ENCODE measurements at places on chromosomes 5 and 9.

DNA sequence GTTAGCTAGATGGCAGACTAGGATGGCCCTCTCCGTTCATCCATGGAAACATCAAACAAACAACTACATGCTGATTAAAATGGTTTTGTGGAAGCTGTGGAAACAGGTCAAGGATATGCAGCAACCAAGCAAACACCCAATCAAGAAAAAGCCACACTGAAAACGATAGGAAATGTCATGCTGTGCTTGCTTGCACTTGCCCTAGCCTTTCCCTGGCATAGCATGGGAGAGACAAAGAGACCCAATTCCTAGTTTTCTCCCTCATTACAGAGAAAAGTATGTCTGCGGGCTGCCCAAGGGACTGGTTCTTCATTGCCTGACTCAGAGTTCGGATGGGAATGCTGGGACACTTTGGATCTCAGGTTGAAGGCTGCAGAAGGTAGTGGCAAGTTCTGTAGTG, 98.7 kb downstream of the FANCC start:
- no peaks in the 10 kb centered on the region for H3K36me3 ChIP-seq
- no peaks in the 10 kb centered on the region for H3K27me3 ChIP-seq
- no peak overlapping the region for H3K27ac ChIP-seq

GRCh38 chr9:134891053-134891452, 10.4 kb downstream of the FCN2 start:
- no peaks in the 10 kb centered on the region for H3K36me3 ChIP-seq
- H3K4me3 ChIP-seq = no peak overlapping the region
- no peak for DNase-seq
- no peaks in the 10 kb centered on the region for H3K27me3 ChIP-seq
- H3K4me1 ChIP-seq = peaks cover 7% of the 10 kb centered on the region

DNA sequence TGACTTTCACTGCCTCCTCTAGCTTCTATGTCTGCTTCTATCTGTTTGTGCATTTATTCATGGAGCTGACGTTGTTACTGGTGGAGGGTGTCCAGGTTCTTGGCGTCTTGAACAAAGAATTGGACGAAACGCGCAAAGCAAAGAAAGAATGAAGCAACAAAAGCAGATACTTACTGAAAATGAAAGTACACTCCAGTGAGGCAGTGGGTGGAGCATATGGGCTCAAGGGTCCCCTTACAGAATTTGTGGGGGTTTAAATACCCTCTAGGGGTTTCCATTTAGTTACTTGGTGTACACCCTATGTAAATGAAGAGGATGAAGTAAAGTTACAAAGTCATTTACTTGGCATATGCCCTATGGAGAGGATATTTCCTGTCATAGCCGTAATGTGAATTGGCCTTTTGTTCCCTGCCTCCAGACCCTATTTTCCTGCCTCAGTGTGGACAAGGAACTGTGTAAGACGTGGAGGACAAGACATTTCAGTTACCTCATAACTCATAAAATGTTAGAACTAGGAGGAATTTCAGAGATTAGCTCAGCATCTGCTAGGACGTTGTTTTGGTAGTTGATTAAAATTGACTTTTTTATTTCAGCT, 3.1 kb downstream of the POLR3G start:
- H3K36me3 ChIP-seq = no peaks in the 10 kb centered on the region
- H3K4me3 ChIP-seq = no peak overlapping the region
- no peaks in the 10 kb centered on the region for H3K4me1 ChIP-seq

- H3K4me3 ChIP-seq = no peak overlapping the region
- H3K27ac ChIP-seq = no peak overlapping the region
- H3K27me3 ChIP-seq = no peaks in the 10 kb centered on the region
These were observed 163.2 kb upstream of the S1PR3 start for GRCh38 chr9:88828018-88828417.

- peaks cover 4% of the 10 kb centered on the region for H3K36me3 ChIP-seq
- H3K27me3 ChIP-seq = no peaks in the 10 kb centered on the region
- H3K4me3 ChIP-seq = no peak overlapping the region
These were observed 26.2 kb downstream of the NREP start for GRCh38 chr5:111730659-111731382.

GRCh38 chr9:130786526-130786925, 48.5 kb upstream of the ABL1 start:
- H3K4me3 ChIP-seq = no peak overlapping the region
- H3K4me1 ChIP-seq = peaks cover 3% of the 10 kb centered on the region
- H3K27ac ChIP-seq = no peak overlapping the region
- H3K36me3 ChIP-seq = no peaks in the 10 kb centered on the region
- DNase-seq = no peak

- H3K36me3 ChIP-seq = no peaks in the 10 kb centered on the region
- H3K27ac ChIP-seq = peak overlapping the region; percentile 75
- H3K27me3 ChIP-seq = no peaks in the 10 kb centered on the region
- H3K4me3 ChIP-seq = no peak overlapping the region
- DNase-seq = peak; percentile 88
- peaks cover 21% of the 10 kb centered on the region for H3K4me1 ChIP-seq
These were observed 56.2 kb downstream of the DUSP1 start for GRCh38 chr5:172714491-172715420.

- DNase-seq = no peak
- no peaks in the 10 kb centered on the region for H3K27me3 ChIP-seq
- H3K4me3 ChIP-seq = no peak overlapping the region
- no peak overlapping the region for H3K27ac ChIP-seq
- no peaks in the 10 kb centered on the region for H3K4me1 ChIP-seq
These were observed 372.6 kb downstream of the EBF1 start for GRCh38 chr5:158727136-158727535.

- no peaks in the 10 kb centered on the region for H3K27me3 ChIP-seq
- no peaks in the 10 kb centered on the region for H3K4me1 ChIP-seq
- H3K27ac ChIP-seq = no peak overlapping the region
- no peaks in the 10 kb centered on the region for H3K36me3 ChIP-seq
- no peak overlapping the region for H3K4me3 ChIP-seq
These were observed 77.9 kb downstream of the SEMA5A start for GRCh38 chr5:9468060-9468388.

DNA sequence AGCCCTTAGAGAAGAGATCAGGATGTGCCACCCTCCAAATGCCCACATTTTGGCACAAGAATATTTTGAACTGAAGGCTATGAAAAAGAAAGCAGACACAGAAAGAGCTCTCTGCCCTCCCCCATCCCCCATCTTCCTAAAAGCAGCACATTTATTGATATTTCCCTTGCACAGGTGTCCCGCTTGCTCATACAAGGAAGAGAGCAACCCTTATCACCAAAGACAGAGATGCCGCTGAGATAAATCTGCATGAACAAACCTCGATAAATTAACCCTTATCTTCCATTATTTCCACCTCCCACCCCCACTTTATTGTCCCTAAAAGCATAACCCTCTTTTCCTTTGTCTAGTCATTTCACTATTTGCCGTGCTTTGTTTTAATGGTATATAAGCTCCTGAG, 1.8 kb downstream of the SLC28A3 start:
- no peak for DNase-seq
- H3K36me3 ChIP-seq = no peaks in the 10 kb centered on the region
- no peak overlapping the region for H3K27ac ChIP-seq
- H3K4me1 ChIP-seq = no peaks in the 10 kb centered on the region

GRCh38 chr5:138978581-138978980, 103.4 kb upstream of the LRRTM2 start:
- H3K27me3 ChIP-seq = no peaks in the 10 kb centered on the region
- H3K36me3 ChIP-seq = no peaks in the 10 kb centered on the region
- DNase-seq = no peak

- no peak for DNase-seq
- no peaks in the 10 kb centered on the region for H3K36me3 ChIP-seq
- H3K27me3 ChIP-seq = peaks cover 15% of the 10 kb centered on the region
These were observed 4.8 kb upstream of the GRIA1 start for GRCh38 chr5:153485641-153486040.

DNA sequence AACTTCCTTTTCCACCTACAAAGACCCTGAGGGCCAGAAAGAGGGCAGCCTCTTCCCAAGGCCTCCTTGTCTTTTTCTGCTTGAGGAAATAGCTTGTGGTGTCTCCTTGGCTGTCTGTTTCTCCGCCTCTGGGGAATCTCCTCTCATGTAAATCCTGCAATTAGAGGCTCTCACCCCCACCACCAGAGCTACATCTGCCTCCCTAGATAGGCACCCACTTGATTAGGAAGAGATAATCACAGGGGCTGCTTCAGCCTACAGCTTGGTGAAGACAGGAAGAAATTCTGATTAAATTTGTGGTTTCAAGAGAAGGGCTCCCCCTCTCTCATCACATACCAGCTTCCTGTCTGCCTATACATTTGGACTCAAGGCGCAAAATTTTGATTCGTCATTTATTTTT, 75.6 kb downstream of the TLR4 start:
- DNase-seq = no peak
- H3K4me3 ChIP-seq = no peak overlapping the region
- H3K27me3 ChIP-seq = no peaks in the 10 kb centered on the region

- no peak for DNase-seq
- H3K27ac ChIP-seq = no peak overlapping the region
- no peak overlapping the region for H3K4me3 ChIP-seq
- no peaks in the 10 kb centered on the region for H3K36me3 ChIP-seq
- H3K4me1 ChIP-seq = no peaks in the 10 kb centered on the region
These were observed 124.0 kb upstream of the DAP start for GRCh38 chr5:10885026-10885425.

DNA sequence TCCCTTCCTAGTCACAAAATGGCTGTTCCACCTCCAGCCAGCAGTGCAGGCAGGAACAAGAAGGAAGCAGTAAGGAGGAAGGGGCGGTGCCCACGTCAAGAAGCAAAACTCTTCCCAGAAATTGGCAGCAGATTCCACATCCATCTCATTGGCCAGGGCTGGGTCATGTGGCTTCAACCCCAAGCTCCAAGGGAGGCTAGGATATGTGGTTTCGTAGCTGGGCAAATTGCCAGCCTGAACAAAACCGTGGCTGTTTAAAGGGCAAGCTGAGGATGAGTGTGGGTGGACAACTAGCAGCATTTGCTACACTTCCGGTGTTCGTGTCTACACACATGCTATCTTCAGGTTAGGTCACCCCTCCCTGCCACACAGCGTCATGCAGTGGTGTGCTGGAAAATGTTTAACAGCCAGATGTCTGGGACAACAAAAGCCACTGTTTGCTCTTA, 92.1 kb upstream of the MAP1B start:
- H3K27me3 ChIP-seq = no peaks in the 10 kb centered on the region
- no peak overlapping the region for H3K27ac ChIP-seq
- H3K4me3 ChIP-seq = no peak overlapping the region
- H3K36me3 ChIP-seq = no peaks in the 10 kb centered on the region
- no peak for DNase-seq

DNA sequence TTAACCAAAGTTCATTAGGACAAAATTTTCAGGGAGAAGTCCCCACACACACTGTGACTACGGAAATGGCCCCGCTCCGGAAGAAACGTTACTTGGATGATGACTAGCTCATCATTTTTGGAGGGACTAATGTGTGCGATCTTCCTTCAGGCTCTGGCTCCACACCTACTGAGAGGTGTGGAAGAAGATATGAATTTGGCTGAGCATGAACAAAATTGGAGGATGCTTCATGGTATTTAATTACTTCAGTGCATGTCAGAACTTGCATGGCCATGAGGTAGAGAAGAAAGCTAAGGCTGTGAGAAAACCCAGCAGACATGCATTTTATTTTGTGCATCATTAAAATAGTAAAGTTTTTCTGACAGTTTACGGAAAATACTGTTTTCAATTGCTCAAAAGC, 202.1 kb upstream of the TLE4 start:
- H3K36me3 ChIP-seq = no peaks in the 10 kb centered on the region
- no peak overlapping the region for H3K27ac ChIP-seq
- no peak overlapping the region for H3K4me3 ChIP-seq
- no peaks in the 10 kb centered on the region for H3K4me1 ChIP-seq
- no peak for DNase-seq

- no peak overlapping the region for H3K4me3 ChIP-seq
- no peak overlapping the region for H3K27ac ChIP-seq
- no peaks in the 10 kb centered on the region for H3K4me1 ChIP-seq
- H3K36me3 ChIP-seq = no peaks in the 10 kb centered on the region
- no peaks in the 10 kb centered on the region for H3K27me3 ChIP-seq
- DNase-seq = no peak
These were observed 125.1 kb upstream of the KLF9 start for GRCh38 chr9:70539526-70539925.

DNA sequence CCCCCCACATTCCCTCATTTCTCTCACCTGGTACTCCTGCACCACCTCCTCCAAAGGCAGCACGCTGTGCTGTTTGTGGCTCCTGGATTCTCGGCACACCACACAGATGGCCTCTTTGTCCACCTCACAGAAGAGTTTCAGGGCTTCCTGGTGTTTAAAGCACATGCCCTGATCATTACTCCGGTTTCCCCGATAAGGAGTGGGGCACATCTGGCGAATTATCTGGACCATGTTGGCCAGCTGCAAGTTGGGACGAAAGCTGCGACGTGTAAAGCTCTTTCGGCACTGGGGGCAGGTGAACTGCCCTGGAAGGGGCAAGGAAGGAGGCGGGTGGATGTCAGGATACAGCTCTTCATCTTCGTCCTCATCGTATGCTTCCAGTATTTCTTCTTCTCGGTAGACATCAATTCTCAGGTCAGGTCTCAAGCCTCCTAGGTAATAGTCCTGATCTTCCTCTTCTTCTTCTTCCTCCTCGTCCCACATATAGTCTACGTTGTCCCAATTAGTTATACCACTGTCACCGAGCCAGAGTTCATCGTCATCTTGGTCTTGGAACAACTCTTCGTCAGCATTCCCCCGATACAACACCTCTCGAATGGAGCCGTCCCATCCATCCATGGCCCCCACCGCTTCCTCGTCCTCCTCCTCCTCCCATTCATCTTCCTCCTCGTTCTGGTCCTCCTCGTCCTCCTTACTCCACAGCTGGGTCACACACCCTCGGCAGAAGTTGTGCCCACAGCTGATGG, 796 bp downstream of the TRIM52 start:
- H3K27ac ChIP-seq = peak overlapping the region; percentile 99
- peaks cover 36% of the 10 kb centered on the region for H3K4me1 ChIP-seq
- H3K36me3 ChIP-seq = no peaks in the 10 kb centered on the region
- H3K4me3 ChIP-seq = peak overlapping the region; percentile 86
- no peak for DNase-seq

DNA sequence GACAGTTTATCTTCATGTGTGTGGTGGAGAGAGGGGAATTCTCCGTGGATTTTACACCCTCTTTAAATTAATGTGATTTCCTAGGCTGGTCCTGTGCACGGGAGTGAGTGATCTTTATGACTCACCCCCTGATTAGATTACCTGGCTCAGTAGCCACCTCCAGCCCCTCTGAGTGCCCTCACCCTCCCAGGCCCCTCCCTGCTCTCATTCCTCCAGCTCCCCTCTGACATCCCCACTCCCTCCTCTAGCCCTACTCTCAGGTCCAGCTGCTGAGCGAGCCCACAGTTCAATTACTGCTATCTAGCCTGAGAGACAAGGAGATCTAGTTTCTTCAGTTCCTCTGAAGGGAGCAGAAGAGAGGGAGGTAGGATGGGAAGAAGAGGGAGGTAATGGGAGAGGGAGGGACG, 61.8 kb upstream of the ARAP3 start:
- H3K4me1 ChIP-seq = no peaks in the 10 kb centered on the region
- H3K36me3 ChIP-seq = no peaks in the 10 kb centered on the region
- no peak for DNase-seq
- no peak overlapping the region for H3K4me3 ChIP-seq
- H3K27me3 ChIP-seq = no peaks in the 10 kb centered on the region

GRCh38 chr5:157069949-157070348, 11.0 kb upstream of the HAVCR1 start:
- H3K4me1 ChIP-seq = no peaks in the 10 kb centered on the region
- H3K36me3 ChIP-seq = no peaks in the 10 kb centered on the region
- H3K27me3 ChIP-seq = no peaks in the 10 kb centered on the region
- no peak for DNase-seq

Measured in left lung (tissue), 14 donors.